HuH-7 (cell line): ENCODE measurements at places on chromosomes 11 and 22.
A peak's percentile ranks its signal among the peaks of the same experiment; 100 is the strongest.

- DNase-seq, result no peak
Measured at GRCh38 chr11:45156201-45156600, 9.8 kb downstream of the PRDM11 start.

DNA sequence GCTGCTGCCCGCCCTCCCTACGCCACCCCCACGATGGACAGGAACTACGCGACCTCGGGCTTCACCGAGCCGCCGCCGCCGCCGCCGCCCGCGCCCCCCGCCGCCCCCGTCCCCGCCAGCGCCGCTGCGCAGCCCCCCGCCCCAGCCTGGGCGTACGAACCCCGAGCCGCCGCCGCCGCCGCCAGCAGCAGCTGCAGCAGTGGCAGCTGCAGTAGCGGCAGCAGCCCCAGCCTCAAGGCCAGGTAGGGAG, 407 bp downstream of the QSER1 start:
- DNase-seq, result no peak

GRCh38 chr11:128902515-128903066, 11.4 kb downstream of the KCNJ5 start:
- no peak for DNase-seq

- no peak for DNase-seq
Measured at GRCh38 chr22:17728786-17729185, 45.5 kb downstream of the BID start.

- no peak for DNase-seq
Measured at GRCh38 chr11:41872426-41872825, 413.0 kb upstream of the LRRC4C start.

GRCh38 chr11:112087212-112087611, 539 bp downstream of the SDHD start:
- DNase-seq, result no peak

GRCh38 chr11:66083767-66084166, 13.7 kb downstream of the PACS1 start:
- no peak for DNase-seq

- DNase-seq, result peak; percentile 48
Measured at GRCh38 chr11:88337987-88338668, 592 bp upstream of the CTSC start.

DNA sequence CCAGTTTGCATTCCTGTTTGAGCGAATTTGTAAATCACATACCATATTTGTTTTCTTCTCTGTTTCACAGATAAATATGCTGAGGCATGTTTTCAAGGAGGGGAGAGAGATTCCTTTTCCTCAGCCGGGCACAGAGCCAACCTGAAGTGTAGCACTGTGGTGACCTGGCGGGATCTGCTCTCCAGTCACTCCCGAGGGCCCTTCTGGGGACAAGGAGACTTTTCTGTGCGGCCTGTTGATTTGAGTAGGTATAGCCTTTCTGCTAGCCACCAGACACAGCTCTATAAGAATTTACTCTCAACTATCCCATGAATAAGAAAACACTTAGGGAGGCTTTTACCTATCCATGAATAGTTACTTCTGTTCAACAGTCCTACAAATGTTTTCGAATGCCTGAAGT, 63.5 kb upstream of the FDX1 start:
- no peak for DNase-seq

GRCh38 chr11:95372097-95372656, 141.2 kb upstream of the SESN3 start:
- no peak for DNase-seq

GRCh38 chr11:111694851-111695250, 71.3 kb downstream of the PPP2R1B start:
- no peak for DNase-seq

GRCh38 chr11:111937461-111937769, 272 bp downstream of the DIXDC1 start:
- DNase-seq, result no peak

- DNase-seq, result no peak
Measured at GRCh38 chr11:9143721-9144120, 52.3 kb upstream of the SCUBE2 start.

DNA sequence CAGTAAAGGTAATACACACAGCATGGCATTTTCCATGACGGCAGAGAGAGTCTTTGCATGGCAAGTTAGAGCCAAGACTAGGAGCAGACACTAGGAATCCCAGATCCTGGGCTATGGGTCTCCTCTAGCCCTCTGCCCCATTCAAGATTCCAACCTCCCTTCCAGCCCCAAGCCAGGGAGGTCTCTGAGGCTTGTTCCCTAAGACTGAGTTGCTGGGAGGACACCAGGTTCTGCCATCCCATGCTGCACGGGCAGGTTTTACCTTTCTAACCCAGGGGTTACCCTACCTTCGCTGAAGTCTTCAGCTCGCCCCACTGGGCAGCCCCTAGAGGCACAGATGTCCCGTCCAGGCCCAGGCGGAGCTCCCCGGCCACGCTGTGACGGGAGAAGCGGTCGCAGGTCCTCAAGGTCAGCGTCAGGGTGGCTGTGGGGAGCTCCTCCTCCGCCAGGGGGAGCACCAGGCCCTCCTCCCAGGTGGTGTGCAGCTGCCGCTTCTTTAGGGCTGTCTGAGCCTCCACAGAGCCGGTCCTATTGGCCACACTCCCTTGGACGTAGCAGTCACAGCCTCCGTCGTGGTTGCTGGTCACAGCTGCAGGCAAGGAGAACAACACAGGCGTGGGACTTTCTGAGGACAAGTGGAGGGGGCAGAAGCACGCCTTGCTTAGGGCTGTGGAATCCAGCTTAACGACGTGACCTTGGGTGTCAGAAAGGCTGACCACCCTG, 33.8 kb downstream of the SYT13 start:
- DNase-seq, result peak; percentile 88

DNA sequence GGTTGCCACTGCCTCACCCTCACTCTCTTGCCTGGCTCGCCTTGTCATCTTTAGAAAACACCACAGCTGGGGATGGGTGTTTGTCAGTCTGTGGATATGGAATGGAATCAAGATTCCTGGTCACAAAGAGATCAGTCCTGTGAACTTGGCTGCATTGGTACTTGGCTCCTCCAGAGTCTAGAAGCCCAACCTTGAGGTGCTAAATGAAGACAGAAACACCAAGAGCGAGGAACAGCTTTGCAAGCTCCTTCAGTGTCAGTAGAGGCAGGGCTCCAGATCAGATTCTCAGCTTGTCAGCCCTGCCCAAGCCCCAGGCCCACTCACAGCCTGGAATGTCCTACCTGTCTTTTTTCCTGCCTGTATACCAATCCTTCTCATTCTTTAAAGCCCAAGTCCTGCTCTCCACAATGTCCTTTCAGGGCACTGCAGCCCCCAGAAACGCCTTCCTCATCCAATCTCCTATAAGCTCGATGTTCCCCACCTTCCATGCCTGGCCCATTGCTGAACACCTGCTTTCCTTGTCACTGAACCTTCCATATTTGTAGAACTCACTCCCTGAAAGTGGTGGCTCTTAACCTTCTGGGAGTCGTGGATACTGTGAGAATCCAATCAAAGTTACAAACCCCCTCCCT, 188.9 kb downstream of the BCR start:
- DNase-seq, result no peak

GRCh38 chr11:19555266-19555665, 157.4 kb upstream of the NAV2 start:
- no peak for DNase-seq

GRCh38 chr22:17772249-17772957, 1.9 kb downstream of the BID start:
- DNase-seq, result no peak

- DNase-seq, result no peak
Measured at GRCh38 chr11:93288767-93289166, 41.8 kb upstream of the DEUP1 start.

DNA sequence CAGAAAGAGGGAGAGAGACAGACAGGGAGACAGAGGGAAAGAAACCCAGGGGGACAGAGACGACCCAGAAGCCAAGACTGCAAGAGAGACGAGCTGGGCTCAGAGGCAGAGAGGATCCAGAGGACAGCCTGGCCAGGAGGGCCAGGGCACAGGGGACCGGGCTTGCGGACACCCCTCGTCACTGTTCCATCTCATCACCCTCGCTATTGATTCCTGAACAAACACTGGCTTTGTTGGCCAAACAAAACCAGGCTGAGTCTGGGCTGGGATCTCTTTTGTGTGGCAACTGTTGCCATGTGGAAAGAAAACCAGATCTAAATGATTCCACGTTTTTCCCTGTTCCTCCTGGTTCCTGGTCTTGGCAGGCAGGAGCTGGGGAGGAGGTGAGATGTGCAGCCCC, 339.4 kb downstream of the MN1 start:
- DNase-seq, result peak; percentile 32

DNA sequence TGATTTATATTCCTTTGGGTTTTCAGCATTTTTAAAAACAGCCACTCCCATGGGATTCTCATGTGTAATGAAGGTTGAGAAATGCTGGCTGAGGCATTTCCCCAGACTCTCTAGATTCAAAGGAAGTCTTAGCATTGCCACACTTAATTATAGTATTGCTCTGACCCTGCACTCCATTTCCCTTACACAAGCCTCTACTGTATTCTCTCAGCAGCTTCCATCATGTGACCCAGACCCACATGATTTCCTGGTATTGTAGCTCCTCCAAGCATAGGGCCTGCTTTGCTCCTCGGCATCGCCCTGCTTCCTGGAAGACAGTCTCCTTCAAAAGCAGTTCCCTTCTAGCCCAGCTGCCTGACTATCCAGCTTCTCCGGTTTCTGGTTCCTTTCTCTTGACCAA, 261.5 kb downstream of the LARGE1 start:
- DNase-seq, result no peak

- no peak for DNase-seq
Measured at GRCh38 chr22:37533995-37534394, 14.8 kb upstream of the CARD10 start.

DNA sequence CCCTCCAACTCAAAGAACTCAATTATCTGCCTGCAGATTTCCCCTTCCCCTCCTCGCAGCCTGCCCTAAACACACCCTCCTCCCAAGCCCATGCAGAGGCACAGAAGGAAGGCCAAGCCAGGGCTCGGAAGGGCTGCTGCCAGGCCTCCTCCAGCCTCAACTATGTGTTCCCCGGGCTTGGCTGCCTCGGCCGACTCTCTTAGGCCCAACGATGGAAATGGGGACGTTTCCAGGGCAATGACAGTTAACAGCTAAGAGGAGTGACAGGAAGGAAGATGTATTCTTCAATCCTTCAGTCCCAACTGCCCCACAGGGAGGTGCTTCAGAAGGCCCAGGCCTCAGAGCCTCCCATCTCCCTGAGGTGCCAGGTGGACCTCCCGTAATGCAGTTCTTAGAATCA, 104.0 kb upstream of the AKIP1 start:
- DNase-seq, result no peak

DNA sequence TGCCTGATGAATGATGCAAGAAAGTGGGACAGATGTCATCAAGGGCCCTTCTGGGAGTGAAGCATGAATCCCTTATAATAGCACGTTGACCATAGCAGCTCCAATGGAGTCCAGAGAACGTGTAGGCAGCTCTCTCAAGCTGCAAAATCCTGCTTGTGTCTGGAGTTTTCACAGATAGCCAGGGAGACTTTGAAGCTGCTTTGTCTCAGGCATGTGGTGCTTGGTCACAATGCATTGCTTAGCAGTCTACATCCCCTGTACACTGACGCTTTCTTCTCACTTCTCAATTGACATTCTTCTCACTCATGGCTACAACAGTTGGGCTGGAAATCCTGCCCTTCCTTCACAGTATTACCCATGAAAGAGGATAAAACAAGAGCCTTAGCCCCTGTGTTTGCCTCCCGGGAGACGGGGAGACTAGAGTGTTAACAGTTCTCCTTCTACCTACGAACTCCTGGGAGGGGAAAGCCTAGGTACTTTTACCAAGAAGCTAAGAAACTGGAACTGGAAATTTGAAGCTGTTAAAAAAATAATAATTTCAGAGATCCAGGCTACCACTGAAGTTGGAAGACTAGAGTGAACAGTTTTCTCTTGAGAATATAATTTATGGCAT, 20.7 kb upstream of the MMP7 start:
- DNase-seq, result no peak

GRCh38 chr11:9362393-9362863, 22.0 kb upstream of the IPO7 start:
- no peak for DNase-seq

- DNase-seq, result no peak
Measured at GRCh38 chr11:70365544-70365927, 32.8 kb upstream of the CTTN start.

DNA sequence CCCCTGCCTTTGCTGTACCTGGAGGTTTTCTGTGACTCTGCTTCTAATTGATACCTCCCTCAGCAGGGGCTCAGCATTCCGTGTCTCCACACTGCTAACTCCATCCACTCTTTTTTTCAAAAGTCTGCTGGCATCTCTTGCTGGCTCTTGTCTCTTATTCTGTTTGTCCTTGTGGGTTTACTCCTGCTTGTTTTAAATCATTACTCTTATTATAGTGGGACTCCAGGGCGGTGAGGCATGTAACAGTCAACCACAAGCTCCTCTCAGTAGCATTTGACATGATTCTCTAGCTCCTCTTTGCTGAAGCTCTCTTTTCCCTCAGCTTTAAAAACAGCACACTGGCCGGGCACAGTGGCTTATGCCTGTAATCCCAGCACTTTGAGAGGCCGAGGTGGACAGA, 260.2 kb upstream of the NARS2 start:
- DNase-seq, result no peak

DNA sequence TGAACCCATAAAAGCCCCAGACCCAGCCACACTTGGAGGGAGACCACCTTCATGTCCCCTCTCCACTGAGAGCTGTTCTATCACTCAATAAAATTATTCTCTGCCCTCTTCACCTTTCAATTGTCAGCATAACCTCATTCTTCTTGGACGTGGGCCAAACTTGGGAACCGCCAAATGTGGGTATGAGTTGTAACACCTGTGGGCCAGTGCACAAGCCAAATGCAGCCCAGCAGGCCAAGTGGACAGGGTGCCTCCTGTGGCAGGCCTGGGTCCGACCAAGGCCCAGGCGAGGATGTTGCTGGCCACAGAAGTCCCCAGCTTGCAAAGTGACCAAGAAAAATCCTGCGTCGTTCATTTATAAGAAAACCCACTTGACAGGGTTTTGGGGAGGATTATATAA, 621.2 kb downstream of the METTL15 start:
- no peak for DNase-seq

GRCh38 chr22:28413612-28414399, 265.8 kb downstream of the TTC28 start:
- DNase-seq, result no peak

DNA sequence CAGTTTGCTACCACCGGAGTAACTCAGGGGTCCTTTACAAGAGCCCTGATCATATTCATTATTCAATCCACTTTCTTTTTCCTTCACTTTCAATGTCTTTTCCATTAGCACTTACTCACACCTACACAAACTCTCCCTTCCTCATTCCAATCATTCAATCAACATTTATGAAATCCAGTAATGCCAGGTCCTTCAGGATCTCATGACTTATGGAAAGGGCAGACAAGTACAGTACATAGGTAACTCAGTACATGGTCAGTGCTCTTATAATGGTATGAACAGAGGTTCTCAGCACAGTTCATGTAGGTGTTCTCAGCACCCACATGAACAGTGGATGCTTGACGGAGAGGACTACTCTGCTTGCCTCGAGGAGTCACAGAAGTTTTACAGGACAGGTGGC, 106.6 kb downstream of the USP35 start:
- DNase-seq, result no peak
